IPS DF 6.9 (cell line): ENCODE measurements at places on chromosomes 7 and 10.

GRCh38 chr10:114279289-114279688, 40.2 kb downstream of the VWA2 start:
- no peak for DNase-seq

DNA sequence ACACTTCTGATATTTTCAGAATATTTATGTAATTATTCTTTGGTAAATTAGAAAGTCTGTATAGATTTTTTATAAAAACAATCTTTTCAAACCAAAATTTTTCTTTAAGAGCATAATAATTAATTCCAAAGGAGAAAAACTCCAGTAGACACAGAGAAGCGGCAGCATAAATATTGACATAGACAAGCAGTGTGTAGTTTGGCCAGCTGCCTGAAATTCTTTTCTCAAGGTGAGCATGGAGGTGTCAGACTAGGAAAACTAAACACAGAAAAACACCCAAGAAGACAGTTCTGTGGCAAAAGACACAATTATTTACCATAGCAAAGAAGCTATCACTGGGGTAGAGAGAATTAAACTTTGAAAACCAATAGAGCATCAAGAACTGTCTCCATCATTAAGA, 82.4 kb downstream of the KLF6 start:
- no peak for DNase-seq

DNA sequence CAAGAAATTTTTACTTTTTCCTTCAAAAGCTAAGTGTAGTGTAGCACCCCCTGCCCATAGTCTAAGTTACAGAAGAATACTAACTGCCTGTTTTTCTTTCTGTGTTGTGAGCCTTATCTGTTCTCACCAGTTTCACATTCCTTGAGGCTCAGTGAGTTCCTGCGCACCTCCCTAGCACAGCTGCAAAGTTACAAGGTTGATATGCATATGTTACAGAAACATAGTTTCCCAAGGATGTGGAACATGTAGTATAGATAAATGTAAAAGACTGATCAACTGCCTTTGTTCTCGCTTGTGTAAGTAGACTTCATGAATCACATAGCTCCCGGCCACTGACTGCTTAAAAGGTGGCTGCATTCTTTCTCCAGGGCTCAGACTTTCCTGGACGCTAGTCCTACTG, 6.7 kb upstream of the ZNF33B start:
- no peak for DNase-seq

DNA sequence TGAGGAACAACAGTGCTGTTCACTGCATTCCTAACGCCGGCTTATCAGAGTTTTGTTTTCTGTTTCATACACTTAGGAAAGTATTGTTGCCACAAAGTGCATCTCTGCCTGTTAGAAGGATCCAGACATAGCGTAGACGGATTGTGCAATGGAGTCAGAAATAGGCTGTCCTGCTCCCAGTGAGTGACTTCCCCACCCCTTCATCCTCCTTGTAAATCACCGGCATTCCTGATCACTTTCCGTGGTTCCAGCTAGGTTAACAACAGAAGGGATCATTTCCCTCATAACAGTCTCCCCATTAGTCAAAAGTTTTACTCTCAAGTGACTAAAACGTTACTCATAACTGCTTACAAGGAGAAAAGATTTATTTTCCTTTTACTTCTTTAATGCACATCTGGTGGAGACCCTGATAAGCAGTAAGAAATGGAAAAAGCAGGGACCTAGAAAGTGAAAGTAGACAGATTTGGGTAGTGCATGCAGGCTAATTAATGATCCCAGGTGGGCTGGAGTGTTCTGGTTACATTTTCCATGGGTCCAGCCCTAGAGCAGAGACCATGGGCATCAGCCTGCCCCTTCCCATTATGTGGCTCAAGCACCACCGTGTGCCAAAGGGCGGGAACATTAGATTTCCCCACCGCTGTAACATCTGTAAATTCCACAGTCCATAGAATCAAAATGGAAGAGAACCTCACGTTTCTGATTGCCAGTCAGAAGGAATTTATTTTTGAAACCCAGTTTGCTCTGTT, 395.1 kb upstream of the GALNT17 start:
- no peak for DNase-seq

DNA sequence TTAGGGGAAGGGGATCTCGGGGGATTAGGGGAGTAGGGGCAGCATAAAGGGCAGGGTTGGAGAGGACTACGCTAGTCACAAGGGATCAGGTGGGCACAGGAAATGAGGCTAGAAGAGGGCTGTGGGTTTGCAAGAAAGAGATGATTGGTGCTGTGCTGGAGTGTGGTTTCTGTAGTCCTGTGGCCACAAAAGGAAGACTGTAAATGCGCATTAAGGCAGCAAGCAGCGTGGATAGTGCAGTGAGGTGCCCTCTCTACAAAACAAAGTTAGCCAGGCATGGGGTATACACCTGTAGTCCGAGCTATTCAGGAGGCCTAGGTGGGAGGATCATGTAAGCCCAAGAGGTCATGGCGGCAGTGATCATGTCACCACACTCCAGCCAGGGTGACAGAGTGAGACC, 212.1 kb downstream of the MLLT10 start:
- DNase-seq, result no peak

DNA sequence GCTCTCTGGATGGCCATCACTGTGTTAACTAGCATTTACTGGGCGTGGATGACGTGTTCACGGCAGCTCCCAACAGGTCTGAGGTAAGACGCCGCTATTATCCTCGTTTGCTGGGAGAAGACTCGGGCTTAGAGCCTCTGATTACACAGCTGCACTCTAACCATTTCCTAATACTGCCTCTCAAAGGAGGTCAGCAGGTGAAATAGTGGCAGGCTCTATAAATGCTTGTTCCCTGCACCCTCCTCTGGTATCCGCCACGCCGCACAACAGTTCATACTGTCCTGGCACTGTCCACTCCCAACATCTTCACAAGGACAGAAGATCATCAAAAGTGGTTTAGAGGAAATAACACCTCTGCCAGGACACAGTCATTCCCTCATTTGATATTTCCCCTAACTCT, 28.3 kb downstream of the HIPK2 start:
- DNase-seq, result no peak

DNA sequence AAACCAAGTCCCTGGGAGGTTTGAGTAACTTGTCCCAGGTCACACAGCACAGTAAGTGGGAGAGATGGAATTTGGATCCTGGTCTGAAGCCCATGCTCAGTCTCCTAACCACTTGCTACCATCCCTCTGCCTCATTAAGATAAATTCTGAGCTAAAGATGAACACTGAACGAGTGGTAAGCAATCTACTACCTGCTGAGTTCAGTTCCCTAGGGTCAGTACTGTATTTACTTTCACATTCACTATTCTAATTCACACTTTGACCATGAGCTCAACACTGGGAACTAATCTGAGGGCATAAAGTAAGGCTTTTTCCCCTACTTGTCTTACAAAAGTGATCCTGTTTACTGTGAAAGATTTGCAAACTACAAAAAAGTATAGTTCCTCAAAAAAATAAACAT, 2.4 kb downstream of the UROS start:
- DNase-seq, result no peak

DNA sequence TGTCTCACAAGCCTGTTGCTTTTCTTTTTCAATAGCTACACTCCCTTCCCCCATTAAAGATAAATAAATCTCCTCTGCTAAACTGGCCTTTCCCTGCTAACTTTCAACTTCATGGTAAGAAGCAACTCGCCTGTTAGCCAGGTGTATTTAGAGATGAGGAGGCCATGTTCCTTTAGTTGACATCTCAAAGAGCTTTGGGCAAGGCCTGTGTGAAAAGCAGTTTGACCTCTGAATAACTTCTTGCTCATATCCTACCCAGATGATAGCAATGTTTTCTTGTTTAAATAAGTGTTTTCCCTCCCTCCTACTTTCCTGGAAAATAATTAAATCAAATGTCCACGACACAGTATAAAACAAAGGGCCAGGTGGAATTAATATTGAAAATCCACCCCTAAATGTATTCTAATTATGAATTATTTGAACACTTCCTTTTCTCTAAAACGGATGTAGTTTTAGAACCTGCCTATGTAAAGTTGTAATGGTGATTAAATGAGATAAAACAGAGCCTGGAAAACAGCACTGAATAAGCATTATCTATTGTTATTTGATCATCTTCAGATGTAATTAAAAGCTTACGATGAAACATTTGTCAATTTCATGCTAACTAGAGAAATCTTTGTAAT, 78.5 kb downstream of the HGF start:
- DNase-seq, result no peak

GRCh38 chr10:35992107-35992506, 350.0 kb upstream of the FZD8 start:
- DNase-seq, result no peak

DNA sequence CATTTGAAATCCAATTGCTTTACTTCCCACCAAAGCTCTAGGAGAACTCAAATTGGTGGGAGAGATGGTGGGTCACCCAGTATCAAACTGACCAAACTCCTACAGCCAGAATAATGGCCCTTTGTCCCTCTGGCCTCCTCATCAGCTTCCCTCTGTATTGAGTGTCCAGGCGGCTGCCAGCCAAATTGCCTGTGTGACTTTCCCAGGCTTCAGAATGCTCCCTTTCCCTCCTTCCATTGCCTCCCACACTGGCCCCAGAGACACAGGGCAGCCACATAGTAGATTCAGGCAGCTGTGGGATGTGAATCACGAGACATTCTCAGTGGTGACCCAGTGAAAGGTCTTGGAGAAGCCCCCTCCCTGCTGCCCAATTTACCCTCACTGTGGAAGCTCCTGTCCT, 12.7 kb upstream of the VDAC2 start:
- DNase-seq, result no peak

- peak; percentile 77 for DNase-seq
Observed at GRCh38 chr10:100529475-100530298, at the start of gene NDUFB8. Gene NDUFB8, minus strand, starts transcription at chr10:100529871. Its CDS starts 20 bp downstream, at chr10:100529851.

GRCh38 chr7:4070214-4070613, 611.9 kb upstream of the FOXK1 start:
- DNase-seq, result no peak

DNA sequence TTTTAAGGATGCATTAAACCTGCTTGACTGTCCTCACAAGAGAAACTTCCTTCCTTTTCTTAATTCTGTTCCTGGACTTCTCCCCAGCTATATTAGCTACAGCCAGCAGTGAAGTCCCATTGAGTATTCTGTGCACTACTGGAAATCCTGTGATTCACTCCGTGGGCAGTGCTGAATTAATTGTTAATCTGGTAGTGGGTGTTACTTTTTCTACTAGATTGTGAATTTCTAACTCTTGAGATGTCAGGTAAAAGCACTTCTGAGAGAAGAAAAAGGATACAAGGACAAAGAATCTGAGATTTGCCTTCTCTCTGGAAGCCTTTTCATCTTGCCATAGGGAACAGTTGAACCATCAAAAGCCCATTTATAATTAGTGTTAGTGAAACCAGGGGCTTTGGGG, 33.9 kb downstream of the CYCS start:
- DNase-seq, result no peak

- no peak for DNase-seq
Observed at GRCh38 chr10:33329178-33329577, 5.3 kb downstream of the NRP1 start.

DNA sequence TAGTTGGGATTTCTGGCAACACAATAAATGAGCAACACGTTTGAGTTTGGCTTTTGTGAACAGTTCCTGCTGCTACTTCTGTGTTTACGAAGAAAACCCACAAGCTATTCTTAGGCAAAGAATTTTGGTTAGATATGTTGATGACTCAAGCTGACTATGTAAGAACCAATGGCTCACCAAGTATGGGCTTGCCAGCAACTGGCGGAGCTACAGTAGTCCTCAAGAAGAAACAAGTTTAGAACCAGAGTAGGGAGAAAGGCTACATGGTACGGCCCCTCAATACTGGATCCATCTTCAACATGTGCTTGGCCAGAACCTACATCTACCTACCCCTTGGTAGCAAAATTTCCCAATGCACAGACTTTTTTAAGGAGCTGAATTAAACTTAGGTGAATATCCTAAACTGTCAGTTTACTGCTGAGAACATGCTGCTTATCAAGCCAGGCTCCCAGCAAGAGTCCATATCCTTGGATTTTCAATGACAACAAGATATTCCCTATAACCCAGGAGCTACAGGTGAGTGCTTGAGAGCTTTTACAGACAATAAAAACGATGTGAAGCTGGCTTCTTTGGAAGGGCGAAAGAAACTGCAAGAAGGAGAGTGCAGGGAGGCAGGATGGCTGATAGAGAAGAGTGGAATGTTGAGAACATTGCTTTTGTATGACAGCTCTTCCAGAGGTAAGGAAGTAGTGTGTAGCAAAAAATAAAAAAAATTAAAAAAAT, 74.3 kb upstream of the ASAH2 start:
- DNase-seq, result peak; percentile 7

GRCh38 chr7:37341033-37341630, 107.5 kb downstream of the ELMO1 start:
- no peak for DNase-seq

- no peak for DNase-seq
Observed at GRCh38 chr7:1029637-1030443, 14.5 kb upstream of the GPR146 start.

GRCh38 chr7:150435390-150436073, 14.9 kb upstream of the GIMAP8 start:
- no peak for DNase-seq

DNA sequence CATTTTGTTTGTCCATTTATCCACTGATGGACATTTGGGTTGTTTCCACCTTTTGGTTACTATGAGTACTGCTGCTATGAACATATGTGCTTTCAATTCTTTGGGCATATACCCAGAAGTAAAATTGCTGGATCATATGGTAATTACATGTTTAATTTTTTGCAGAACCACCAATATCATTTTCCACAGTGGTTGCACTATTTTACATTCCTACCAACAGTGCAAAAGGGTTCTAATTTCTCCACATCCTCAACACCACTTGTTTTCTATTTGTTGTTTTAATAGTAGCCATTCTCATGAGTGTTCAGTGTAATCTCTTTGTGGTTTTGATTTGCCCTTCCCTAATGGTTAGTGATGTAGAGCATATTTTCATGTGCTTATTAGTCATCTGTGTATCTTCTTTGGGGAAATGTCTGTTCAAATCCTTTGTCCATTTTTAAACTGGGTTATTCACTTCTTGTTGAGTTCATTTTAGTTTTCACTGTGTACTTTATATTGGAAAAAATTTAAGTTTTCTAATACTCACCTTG, 101.9 kb downstream of the HIBADH start:
- no peak for DNase-seq

DNA sequence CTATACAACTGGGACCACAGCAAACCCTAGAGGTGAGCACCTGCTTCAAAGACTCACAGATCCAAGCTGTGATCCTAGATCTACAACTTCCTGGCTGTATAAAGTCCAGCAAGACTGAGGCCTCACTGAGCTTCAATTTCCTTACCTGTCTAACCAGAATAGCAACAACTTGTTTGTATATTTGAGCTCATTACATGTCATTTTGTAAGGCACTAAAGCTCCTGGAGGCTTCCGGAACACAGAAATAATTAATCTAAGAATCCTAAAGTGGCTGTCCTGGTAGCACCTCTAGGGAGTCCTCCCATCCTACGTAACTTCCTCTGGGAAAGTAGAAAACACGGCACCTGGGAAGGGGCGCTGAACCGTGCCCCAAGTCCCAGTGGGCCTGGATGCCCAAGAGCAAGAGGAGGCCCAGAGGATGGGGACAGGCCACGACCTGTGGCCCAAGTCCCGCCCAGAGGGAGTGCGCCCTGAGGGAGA, 39.4 kb downstream of the HK1 start:
- no peak for DNase-seq
